ENCODE measurements at places on chromosomes 12 and 14. TPM values are rescaled to one million over a fixed set of nuclear protein-coding genes. Genes with fewer than 3 reads are reported as not detected.

GRCh38 chr12:47155457-47156166, 75.9 kb upstream of the AMIGO2 start:
- no peaks in the 10 kb centered on the region for H3K36me3 ChIP-seq
- no peak overlapping the region for H3K4me3 ChIP-seq
- H3K27me3 ChIP-seq, result no peaks in the 10 kb centered on the region
- no peaks in the 10 kb centered on the region for H3K4me1 ChIP-seq
- no peak overlapping the region for H3K27ac ChIP-seq

GRCh38 chr14:59175404-59175803, 13.1 kb upstream of the DAAM1 start:
- H3K36me3 ChIP-seq, result no peaks in the 10 kb centered on the region
- DNase-seq, result no peak
- H3K4me3 ChIP-seq, result no peak overlapping the region
- no peaks in the 10 kb centered on the region for H3K4me1 ChIP-seq
- H3K27me3 ChIP-seq, result no peaks in the 10 kb centered on the region

CMAS gene
- polyA plus RNA-seq, result 8.2 TPM

GRCh38 chr12:22991250-22991844, 366.4 kb downstream of the ETNK1 start:
- no peak for DNase-seq
- no peaks in the 10 kb centered on the region for H3K27me3 ChIP-seq
- H3K4me3 ChIP-seq, result no peak overlapping the region
- no peak overlapping the region for H3K27ac ChIP-seq
- H3K36me3 ChIP-seq, result no peaks in the 10 kb centered on the region

GRCh38 chr12:57191410-57191809, 25.2 kb upstream of the NXPH4 start:
- no peak for DNase-seq
- H3K27ac ChIP-seq, result no peak overlapping the region
- no peaks in the 10 kb centered on the region for H3K4me1 ChIP-seq
- H3K27me3 ChIP-seq, result no peaks in the 10 kb centered on the region
- peaks cover 96% of the 10 kb centered on the region for H3K36me3 ChIP-seq

GRCh38 chr14:68910540-68910939, 68.6 kb downstream of the ACTN1 start:
- peaks cover 37% of the 10 kb centered on the region for H3K36me3 ChIP-seq
- H3K4me3 ChIP-seq, result no peak overlapping the region

DNA sequence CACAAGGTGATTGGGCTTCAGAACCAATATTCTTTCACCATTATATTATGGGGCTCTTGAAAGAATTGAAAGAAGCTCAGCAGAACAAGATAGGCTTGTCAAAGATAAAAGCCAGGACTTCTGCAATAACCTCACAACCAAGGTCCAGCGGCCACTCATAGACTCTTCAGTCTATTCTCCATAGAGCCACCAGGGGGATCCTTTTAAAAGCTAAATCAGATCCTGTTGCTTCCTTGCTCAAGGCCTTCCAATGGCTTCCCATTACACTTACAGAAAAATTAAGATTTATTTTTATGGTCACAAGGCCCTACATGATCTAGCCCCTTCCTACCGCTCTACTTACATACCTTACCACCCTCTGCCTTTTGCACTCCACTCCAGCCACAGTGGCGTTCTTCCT, 169.6 kb downstream of the C12orf42 start:
- H3K36me3 ChIP-seq, result no peaks in the 10 kb centered on the region
- H3K27ac ChIP-seq, result no peak overlapping the region
- no peaks in the 10 kb centered on the region for H3K4me1 ChIP-seq
- no peak overlapping the region for H3K4me3 ChIP-seq

GRCh38 chr12:65074932-65075331, 46.2 kb downstream of the WIF1 start:
- no peaks in the 10 kb centered on the region for H3K36me3 ChIP-seq
- no peak for DNase-seq
- no peak overlapping the region for H3K4me3 ChIP-seq
- H3K4me1 ChIP-seq, result no peaks in the 10 kb centered on the region
- H3K27me3 ChIP-seq, result no peaks in the 10 kb centered on the region

DNA sequence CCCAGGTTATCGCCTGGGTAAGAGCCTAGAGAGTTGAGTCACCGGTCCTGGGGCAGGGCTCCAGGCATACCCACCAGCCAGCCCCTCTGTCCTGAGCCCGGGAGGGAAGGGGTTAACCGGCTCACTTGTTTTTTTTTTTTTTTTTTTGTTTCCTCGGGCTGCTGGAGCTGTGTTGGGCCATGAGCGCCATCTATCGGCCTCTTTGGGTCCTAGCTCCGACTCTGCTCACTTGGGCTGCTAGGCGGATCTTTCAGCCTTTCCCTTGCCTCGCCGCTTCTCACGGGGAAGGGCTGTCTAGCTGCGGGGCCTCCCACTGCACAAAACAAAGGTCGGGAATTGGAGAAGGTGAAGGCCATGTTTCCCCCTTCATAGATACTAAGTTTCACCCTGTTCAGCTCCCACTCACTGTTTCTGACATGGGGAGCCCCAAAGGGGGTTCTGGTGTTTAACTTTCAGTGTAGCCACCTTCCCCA, 2.8 kb upstream of the SMUG1 start:
- DNase-seq, result peak; percentile 85
- peaks cover 35% of the 10 kb centered on the region for H3K27me3 ChIP-seq
- H3K4me3 ChIP-seq, result no peak overlapping the region
- H3K36me3 ChIP-seq, result no peaks in the 10 kb centered on the region
- H3K4me1 ChIP-seq, result no peaks in the 10 kb centered on the region

DNA sequence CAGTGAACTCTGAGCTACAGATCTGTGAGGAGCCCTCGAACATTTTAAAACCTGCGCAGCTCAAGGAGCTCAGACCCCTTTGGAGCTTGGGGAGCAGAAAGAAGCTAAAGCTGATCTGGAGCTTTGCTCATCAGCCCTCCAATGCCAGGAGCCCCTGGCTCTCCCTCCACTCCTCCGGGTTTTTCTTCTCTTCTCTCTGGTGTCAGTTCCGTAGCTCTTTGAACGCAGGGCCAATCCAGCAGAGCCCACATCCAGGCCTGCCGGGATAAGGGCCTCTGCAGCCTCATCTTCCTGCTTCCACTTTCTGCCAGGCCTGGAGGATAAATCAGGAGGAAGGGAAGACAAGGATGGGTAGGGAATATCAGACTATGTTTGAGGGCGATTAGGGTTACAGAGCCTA, 6.0 kb downstream of the HOXC4 start:
- peaks cover 97% of the 10 kb centered on the region for H3K27me3 ChIP-seq
- H3K4me3 ChIP-seq, result no peak overlapping the region
- DNase-seq, result no peak
- H3K4me1 ChIP-seq, result peaks cover 10% of the 10 kb centered on the region

FLVCR2 gene
- polyA plus RNA-seq, result 8.2 TPM

- no peaks in the 10 kb centered on the region for H3K36me3 ChIP-seq
- no peak for DNase-seq
- H3K4me1 ChIP-seq, result no peaks in the 10 kb centered on the region
Observed at GRCh38 chr12:105956662-105957457, 181.9 kb downstream of the NUAK1 start.

GRCh38 chr12:124233846-124234640, 60.9 kb upstream of the RFLNA start:
- no peaks in the 10 kb centered on the region for H3K27me3 ChIP-seq
- no peak overlapping the region for H3K4me3 ChIP-seq
- H3K36me3 ChIP-seq, result no peaks in the 10 kb centered on the region
- DNase-seq, result no peak
- no peaks in the 10 kb centered on the region for H3K4me1 ChIP-seq
- H3K27ac ChIP-seq, result no peak overlapping the region

Data from H1 (cell line).